ENCODE measurements at places on chromosomes 3 and 15. TPM values are rescaled to one million over a fixed set of nuclear protein-coding genes. Genes with fewer than 3 reads are reported as not detected.

TPRG1 gene
- 1.3 TPM for total RNA-seq

TERC gene
- total RNA-seq, result 6.4 TPM

TMCC1 gene
- 42.2 TPM for total RNA-seq

FYTTD1 gene
- total RNA-seq, result 51.6 TPM

NFKBIZ gene
- 8.9 TPM for total RNA-seq

CCR1 gene
- not detected for total RNA-seq

KBTBD8 gene
- total RNA-seq, result 8.6 TPM

CCDC54 gene
- not detected for total RNA-seq

ACKR2 gene
- 0.64 TPM for total RNA-seq

CHRM5 gene
- total RNA-seq, result not detected

ECE2 gene
- 1.6 TPM for total RNA-seq

CPNE4 gene
- 2.7 TPM for total RNA-seq

Measured in glutamatergic neuron (in vitro differentiated cells).